ENCODE measurements at places on chromosomes 7 and 10. TPM values are rescaled to one million over a fixed set of nuclear protein-coding genes. Genes with fewer than 3 reads are reported as not detected.
A peak's percentile ranks its signal among the peaks of the same experiment; 100 is the strongest.

DNA sequence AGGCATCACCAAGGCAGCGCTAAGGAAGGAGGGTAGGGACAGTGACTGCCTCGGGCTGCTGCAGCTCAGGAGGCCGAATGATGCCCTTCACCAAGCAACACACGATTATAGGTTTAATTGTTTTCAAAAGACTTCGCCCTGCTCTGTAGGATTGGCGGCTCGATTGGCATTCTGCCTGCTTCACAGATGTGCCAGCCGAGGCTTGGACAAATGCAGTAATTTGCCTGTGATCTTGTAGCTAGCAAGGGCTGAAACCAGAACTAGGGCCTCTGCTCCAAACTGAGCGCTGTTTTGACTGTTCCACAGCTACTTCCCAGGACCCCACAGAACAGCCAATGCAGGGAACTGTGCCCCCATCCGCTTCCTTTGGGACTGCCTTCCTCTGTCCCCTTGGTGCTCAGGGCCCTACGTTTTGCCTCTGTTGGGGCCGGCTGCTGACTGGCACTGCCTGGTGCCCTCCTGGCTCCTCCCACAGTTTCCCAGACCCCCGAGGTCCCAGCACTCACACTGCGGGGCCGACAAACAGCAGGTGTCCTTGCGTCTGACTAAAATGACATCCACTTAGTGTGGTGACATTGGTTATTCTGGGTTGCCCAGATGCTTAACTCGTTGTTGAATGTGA lies 62.6 kb upstream of the EN2 start:
- no peak for DNase-seq

DNA sequence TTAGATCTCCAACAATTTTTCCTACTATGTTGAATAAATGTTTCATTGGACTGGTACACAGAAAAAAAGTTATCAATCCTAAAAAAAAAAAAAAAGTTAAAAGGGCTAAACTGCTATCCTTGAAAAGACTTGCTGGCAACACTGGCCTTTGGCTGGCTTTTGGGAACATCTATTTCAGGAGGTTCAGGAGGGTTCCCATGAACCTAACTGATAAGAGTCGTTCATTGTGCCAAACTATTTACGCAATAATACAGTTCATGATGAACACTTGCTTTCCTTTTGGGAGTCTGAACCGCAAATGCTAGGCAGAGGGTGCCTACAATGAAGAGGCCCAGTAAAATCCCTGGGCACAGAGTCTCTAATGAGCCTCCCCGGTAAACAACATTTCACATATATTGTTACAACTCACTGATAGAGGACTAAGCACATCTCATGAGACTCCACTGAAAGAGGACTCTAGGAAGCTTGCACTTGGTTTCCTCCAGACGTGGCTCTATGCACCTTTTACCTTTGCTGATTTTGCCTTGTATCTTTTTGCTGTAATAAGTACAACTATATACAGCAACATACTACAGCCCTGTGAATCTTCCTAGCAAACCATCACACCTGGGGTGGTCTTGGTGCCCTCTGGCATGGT lies 45.0 kb downstream of the ZFAND4 start:
- DNase-seq, result no peak

The SPDYE5 gene
- not detected for total RNA-seq

The SHTN1 gene
- 44.2 TPM for total RNA-seq

DNA sequence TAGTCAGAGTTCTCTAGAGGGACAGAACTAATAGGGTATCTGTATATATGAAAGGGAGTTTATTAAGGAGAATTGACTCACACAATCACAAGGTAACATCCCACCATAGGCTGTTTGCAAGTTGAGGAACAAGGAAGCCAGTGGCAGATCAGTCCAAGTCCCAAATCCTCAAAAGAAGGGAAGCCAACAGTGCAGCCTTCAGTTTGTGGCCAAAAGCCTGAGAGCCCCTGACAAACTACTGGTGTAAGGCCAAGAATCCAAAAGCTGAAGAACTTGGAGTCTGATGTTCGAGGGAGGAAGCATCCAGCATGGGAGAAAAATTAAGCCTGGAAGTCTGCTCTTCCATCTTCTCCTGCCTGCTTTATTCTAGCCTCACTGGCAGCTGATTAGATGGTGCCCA lies 1107.2 kb upstream of the CELF2 start:
- no peak for DNase-seq

GRCh38 chr10:130631142-130632096 lies 495.2 kb downstream of the GLRX3 start:
- DNase-seq, result peak; percentile 61

- no peak for DNase-seq
These were observed 56.3 kb downstream of the FZD1 start for GRCh38 chr7:91320366-91321078.

GRCh38 chr7:50069613-50070012 lies 23.4 kb downstream of the ZPBP start:
- no peak for DNase-seq

GRCh38 chr7:41818765-41819398 lies 116.0 kb upstream of the INHBA start:
- DNase-seq, result no peak

- no peak for DNase-seq
These were observed 242.0 kb downstream of the BICC1 start for GRCh38 chr10:58754469-58755339.

DNA sequence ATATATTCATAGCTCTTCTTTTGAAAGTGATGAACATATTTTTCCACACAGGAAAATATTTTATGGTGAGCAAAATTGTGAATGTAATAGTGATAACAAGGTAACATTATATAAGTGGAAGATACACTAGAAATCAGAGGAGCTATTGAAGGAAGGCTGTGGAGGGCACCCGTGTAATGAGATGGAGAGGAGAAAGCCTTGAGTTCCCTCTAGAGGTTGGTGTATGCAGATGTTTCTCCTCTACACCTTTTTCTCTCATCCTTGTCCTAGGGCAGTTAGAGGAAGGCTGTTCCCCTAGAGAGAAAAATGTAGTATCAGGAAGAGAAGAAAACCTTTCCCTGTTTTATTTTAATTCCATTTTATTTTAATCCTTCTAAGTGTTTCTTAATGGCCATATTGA lies 54.6 kb upstream of the NRG3 start:
- DNase-seq, result no peak

DNA sequence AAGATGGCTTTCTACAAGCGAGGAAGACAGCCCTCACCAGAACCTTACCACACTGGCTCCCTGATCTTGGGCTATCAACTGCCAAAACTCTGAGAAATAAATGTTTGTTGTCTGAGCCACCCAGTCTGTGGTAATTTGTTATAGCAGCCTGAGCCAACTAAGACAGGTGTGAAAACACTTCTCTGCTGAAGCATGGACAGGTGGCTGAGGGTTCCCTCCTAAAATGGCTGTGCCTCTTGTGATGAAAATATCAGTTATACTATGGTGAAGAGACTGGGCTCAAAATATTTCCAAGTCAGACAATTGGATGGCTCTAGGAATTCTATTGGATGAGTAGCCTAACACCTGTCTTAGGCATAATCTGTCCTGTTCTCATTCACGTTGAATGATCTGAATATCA lies 78.1 kb downstream of the CDK1 start:
- no peak for DNase-seq

GRCh38 chr7:107330478-107330877 lies 139.4 kb upstream of the GPR22 start:
- DNase-seq, result no peak

- DNase-seq, result peak; percentile 83
These were observed 7.6 kb upstream of the ADAMTS14 start for GRCh38 chr10:70664702-70665195.

Data from kidney (tissue), 22 donors.